ENCODE measurements at places on chromosomes 11 and 22.

DNA sequence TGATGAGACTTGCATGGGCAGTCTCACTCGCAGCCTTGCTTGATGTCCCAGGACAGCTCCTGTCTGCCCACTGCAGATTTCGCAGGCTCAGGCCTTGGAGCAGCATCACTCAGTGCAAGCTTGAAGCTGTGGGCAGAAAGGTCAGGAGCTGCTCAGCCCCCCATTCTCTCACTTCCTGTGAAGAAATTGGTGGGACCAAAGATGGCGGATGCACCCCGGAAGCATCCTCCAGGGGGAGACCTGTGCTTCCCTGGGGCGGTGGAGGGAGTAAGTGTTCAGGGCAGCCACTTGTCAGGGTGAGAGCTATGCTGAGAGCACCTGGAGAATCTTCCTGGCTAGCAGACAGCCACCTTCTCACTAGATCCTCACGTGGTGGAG lies 11.3 kb downstream of the PLAAT2 start:
- DNase-seq, result no peak

DNA sequence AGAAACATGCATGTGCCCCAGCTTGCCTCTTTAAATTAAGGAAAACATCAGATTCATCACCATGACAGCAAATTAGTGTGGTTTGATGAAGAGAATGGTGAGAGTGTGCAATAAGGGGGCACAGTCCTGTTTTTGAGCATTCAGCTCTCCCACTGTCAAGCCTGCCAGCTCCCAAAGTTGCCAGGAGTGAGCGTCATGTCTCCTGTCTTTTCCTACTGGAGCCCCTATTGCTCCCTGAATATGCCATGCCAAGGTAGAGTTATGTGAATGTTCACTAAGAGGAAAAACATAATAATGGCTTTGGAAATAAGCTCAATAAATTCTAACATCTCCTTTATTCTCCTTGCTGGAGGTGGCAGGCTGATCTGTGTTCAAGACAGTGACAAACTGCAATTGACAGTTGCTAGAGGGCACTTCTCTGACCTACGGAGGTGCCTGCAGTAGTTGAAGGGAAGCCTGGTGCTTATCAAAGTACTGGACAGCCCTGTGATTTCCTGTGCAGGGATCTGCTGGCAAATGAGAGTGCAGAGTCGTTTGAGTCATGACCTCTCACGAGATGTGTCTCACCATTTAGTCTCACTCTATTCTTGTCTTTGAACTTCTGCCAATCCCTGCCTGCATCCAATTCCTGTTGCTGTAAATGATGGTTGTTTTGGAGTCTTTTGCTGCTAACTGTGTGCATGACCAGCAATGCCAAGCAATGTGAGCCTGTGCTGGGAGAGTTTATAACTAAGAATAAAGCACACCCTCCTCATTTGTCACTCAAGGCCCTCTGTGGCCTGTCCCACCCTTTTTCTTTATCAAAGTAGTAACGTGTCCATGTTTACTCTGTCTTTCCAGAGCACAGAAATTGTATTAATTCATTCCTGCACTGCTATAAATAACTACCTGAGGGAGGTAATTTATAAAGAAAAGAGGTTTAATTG lies 34.8 kb downstream of the MRGPRX2 start:
- no peak for DNase-seq

GRCh38 chr22:42184852-42185251 lies 54.2 kb upstream of the CYP2D6 start:
- no peak for DNase-seq

DNA sequence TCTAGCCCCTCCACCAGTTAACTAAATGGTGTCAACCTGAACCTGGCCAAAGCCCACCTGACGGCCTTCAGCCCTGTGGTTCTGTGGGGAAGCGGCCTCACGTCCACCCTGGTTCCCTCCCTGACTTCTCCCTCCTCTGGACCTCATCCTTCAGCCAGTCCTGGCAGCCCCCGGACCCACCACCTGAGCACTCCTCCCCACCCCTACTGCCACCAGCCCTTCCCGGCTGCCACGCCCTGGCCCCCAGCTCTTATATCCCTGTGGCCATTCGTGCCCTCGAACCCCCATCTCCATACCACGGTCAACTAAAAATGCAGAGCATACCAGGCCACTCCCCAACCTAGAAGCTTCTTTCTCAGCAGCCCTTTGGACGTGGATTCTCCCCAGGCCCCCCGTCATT lies 4.2 kb upstream of the MDK start:
- no peak for DNase-seq

DNA sequence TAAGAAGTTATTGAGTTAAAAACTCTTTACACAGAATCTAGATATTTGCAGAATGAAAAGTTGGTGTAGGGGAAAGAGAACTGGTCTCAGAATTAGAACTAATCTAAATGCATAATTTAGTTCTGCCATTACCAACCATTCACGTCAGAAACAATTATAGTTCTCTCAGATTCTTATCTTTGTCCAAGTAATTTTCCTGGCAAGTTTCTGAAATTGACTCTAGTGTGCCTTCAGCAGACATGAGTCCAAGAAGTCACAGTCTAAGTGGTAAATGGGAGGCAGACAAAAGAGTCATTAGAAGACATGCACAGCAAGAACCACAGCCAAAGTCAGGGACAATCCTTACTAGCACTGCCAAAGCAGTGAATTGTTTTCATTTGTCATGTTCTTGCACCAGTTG lies 1870.1 kb downstream of the LRRC4C start:
- DNase-seq, result no peak

GRCh38 chr11:103031834-103032233 lies 60.1 kb downstream of the DCUN1D5 start:
- DNase-seq, result no peak

DNA sequence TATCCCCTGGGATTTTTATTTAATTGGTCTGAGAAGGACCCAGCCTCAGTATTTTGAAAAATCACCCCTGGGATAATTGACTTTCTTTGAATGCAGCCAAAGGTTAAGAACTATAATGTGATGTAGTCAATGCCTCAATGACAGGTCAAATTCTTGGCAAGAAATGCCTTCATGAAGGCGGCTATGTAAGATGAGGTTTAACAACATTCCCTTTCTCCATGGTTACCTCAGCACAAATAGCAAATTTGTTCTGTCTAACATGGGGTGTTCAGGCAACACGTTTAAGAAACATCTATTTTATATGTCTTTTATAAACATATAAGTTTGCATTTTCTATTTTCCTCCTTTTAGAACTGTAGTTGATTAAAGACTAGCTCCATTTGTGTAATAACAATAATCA lies 5.3 kb downstream of the SLN start:
- no peak for DNase-seq

GRCh38 chr11:103895106-103895505 lies 141.3 kb upstream of the DDI1 start:
- no peak for DNase-seq

GRCh38 chr22:27686534-27686933 lies 115.0 kb downstream of the MN1 start:
- no peak for DNase-seq

GRCh38 chr11:5726351-5726750 lies 9.9 kb upstream of the OR56B1 start:
- DNase-seq, result no peak

GRCh38 chr11:115721296-115721995 lies 217.2 kb upstream of the CADM1 start:
- DNase-seq, result no peak

GRCh38 chr11:101043940-101044339 lies 85.7 kb downstream of the PGR start:
- DNase-seq, result no peak

DNA sequence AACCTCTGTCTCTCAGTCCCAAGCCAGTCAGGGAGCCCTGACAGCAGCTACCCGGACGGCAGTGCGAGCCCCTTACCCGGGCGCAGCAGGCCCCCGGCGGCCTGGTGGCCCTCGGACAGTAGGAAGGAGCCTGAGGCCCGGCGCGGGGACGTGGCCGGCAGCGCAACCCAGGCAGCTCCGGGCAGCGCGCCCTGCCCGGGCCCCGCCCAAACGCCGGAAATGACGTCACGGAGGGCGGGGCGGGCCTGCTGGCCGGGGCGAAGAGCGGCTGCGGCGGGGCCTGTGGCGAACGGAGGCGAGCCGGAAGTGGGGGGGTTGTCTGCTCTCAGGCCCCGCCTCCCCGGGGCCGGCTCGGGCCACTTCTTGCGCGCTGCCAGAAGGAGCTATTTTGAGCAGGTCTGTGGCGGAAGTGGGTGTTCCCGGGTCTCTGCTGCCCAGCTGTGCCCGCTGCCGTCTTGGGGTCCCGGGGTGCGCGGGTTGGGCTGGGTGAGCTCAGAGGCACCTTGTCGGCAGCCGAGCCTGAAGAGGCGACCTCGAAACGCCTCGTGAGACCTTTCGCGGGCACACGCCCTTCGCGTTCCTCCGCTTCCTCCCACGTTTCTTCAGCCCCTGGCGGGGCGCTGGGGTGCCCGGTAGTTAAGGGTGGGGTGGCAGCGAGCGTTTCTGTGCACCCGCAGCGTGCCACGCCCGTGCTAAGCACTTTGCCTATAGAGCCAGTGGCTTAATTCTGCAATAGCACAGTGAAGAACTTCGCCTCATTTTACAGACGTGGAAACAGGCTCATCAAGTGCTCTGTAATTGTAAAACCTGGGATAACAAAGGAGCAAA lies at the start of gene C11orf24:
C11orf24 (minus strand) TSS at position 193 of the 828 bp plus-strand sequence. CDS start 8,206 bp downstream, outside the sequence.
- DNase-seq, result peak; percentile 85

DNA sequence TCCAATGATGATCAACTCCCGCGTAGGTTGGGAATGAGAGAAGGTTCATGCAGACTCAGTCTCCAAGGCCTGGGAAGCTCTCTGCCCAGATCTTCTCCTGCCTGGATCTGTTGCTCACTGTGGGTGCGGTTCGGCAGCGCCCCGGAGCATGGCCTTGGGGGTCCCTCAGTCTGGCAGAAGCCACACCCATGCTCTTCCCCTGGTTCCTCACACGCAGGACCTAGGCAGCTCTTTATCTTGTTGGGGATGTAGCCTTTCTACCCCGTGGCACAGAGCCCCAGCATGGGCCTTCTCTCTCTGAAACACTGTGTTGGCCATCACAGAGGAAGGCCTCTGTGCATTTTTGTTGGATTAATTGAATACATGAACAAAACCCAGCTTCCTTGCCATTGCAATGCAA lies 1461.6 kb downstream of the BRD1 start:
- no peak for DNase-seq

- no peak for DNase-seq
These were observed 7.8 kb upstream of the NFAM1 start for GRCh38 chr22:42439821-42440674.

DNA sequence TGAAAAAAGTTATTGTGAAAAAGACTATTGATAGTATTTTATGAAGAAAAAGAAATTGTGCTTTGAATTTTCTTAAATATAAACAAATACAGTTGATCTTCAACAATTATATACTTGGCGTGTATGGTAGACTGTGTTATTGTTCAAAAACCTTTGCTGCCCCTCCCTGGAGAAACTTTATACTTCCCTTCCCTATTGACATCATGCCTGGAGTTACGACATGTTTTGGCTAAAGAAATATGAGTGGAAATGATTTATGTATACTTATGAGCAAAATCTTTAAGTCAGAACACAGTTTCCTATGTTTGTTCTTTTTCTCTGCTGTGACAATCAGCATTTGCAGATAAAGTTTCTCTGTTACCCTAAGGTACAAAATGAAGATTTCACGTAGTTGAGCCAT lies 243.8 kb downstream of the TMEM135 start:
- DNase-seq, result no peak

DNA sequence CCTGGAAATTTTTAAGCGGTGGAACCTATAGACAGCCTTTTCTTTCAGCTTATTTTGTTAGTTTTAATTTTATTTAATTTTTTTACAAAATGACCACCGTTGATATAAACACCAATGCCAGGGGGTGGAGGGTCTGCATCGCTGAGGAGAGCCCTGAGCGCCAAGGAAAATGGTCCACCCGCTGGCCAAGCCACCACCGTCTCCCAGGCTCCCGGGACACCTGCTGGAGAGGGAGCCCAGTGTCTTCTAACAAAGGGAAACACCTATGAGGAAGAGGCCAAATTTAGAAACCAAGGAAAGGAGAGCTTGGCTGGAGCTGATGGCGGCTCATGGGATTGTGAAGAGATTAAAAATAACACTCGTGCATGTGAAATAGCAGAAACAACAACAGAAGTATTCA lies 288 bp upstream of the KRTAP5-8 start:
- no peak for DNase-seq

DNA sequence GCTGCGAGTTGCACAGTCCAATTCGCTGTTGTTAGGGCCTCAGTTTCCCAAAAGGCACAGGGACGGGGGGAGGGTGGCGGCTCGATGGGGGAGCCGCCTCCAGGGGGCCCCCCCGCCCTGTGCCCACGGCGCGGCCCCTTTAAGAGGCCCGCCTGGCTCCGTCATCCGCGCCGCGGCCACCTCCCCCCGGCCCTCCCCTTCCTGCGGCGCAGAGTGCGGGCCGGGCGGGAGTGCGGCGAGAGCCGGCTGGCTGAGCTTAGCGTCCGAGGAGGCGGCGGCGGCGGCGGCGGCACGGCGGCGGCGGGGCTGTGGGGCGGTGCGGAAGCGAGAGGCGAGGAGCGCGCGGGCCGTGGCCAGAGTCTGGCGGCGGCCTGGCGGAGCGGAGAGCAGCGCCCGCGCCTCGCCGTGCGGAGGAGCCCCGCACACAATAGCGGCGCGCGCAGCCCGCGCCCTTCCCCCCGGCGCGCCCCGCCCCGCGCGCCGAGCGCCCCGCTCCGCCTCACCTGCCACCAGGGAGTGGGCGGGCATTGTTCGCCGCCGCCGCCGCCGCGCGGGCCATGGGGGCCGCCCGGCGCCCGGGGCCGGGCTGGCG lies at the start of gene BCR:
BCR (plus strand) TSS at position 209 of the 592 bp plus-strand sequence. CDS start 452 bp downstream, outside the sequence.
- no peak for DNase-seq

Data from stimulated activated CD8-positive, alpha-beta memory T cell treated with anti-CD3 and anti-CD28 coated beads, Interleukin-7, amount 100 ng/mL, for 48 hours (primary cell).